Inflammatory macrophage treated with lipopolysaccharide for 1 hour (primary cell): ENCODE measurements at places on chromosomes 2 and 18.

GRCh38 chr2:216888081-216888480 lies 28.2 kb upstream of the TNP1 start:
- no peak for DNase-seq

DNA sequence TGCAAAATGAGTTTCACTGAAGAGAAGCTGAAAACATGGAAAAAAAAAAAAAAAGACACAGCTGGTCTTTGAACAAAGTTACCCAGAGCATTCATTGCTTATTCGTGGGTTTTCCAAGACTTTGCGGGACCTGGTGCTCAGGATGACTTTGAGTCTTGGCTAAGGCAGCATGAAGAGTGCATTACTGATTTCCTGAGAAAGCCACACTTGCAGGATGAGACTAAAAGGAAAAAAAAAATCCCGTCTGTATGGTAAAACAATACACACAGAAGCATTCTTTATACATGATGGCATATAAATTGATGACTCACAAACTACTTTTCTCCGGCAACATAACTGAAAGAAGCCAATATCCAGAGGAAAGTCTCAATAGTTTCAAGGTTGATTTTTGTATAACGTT lies 195.4 kb downstream of the SPP2 start:
- no peak for DNase-seq

DNA sequence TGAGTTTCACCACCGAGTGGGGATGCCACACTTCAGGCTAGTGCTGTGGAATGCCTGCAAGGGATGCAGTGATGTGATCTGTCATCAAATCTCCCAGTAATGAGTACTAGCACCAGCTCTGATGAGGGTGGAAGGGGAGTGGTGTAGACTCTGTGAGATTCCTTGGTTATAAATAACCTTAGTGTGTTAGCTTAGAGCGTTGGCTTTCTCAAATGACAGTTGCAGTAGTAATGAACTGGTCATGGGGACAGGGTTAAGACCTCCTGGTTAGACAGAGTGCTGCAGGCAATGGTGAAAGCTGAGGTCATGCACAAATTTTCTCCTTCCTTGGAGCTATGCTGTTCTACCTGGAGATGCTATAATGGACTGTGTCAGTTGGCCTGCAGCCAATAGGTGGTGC lies 1063.4 kb upstream of the CRIM1 start:
- DNase-seq: no peak

GRCh38 chr18:37711766-37712505 lies 146.3 kb upstream of the CELF4 start:
- no peak for DNase-seq
